ENCODE measurements at places on chromosomes 1 and 21.

- DNase-seq: no peak
Observed at GRCh38 chr1:86289161-86289560, 107.0 kb downstream of the ODF2L start.

DNA sequence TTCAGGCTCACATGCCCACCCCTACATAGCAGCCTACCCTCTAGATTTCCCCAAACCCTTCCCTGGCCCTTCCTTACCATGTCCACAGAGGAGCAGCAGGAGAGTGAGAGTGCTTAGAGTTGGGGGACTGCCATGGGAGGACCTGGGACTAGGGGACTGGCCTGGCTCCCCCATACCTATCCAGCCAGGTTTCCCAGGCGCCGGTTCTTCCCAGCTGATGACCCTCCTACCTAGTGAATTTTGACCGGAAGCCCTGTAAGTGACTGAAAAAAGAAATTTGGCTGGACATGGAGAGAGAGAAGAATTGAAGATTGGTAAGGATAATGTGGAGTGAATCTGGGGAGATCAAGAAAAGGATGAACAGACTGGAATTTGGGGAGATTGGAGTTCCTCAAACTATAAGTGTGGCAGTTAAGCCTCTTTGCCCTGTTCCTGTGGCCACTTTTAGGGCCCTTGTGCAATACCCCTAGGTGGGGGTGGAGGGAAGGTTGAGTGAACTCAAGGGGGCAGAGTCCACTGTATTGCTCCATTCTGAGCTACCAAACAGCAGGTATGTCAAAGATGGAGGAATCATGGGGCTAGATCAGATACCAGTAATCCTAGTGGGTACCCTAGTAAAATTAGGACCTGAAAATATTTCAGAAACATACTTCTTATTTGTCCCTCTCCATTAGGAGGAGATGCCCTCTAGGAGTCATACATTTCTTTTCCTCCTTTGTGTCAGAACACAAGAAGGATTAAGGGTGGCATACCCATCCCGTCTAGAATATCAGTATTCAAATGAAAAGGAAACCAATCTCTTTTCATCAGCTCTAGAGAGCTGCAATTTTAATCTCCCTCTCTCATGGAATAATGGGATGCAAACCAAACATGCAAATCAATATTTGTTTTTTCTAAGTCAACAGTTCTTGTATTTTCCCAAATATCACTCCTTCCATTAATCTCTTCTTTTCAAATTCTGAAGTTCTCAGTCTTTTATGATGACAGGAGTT is 1.2 kb downstream of the HJV start:
- no peak for DNase-seq

- no peak for DNase-seq
Observed at GRCh38 chr1:246761396-246761795, 37.2 kb downstream of the SCCPDH start.

GRCh38 chr1:63691701-63692425 is 82.0 kb upstream of the ROR1 start:
- DNase-seq: peak; percentile 77

DNA sequence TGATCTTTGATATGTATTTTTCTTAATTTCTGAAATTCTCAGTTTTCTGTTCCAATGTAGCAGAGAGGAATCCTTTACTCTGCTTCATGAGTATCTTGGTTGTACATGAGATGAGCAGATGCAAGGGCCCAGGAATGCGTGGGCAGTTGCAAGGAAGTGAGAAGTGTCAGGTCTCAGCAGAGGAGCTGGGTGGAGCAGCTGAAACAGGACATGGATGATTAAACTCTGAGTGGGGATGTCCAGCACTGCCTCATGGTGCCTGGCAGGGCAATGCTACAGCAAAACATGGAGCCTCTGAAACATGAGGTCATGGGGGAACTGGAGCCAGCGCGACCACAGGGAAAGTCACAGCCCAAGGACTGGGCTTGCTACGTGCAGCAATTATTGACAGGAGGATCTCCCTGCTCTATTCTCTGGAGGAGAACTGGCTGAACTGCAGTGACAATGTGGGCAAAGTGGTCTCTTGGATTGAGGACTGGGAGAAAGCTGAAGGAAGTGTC is 48.4 kb downstream of the COLGALT2 start:
- peak; percentile 55 for DNase-seq

DNA sequence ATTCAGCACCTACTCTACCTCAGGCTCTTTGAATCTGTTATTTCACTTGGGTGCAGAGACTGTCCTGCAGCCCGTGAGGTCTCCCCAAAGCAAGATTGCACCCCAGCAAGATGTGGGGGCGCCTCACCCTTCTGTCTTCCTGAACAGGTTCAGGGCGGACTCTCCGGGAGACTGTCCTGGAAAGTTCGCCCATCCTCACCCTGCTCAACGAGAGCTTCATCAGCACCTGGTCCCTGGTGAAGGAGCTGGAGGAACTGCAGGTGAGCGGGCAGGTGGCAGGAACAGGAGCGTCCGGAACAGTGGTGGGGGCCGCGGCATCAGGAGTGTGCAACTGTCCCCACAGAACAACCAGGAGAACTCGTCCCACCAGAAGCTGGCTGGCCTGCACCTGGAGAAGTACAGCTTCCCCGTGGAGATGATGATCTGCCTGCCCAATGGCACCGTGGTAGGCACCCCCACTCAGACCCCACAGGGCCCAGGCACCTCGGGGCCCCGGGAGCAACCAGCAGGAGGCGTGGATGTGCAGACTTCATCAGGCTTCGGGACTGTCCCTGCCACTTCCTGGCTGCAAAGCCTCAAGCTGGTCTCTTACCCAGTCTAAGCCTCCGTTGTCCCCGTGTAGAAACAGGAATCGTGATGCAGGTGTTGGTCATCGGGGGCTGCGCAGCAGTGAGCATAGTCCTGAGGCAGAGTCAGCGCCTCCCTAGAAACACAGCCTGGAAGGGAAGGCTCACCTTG is 5.9 kb upstream of the MTFR1L start:
- no peak for DNase-seq

- no peak for DNase-seq
Observed at GRCh38 chr1:179930867-179931266, 23.7 kb upstream of the CEP350 start.

GRCh38 chr1:221740369-221740992 is 1.4 kb downstream of the DUSP10 start:
- DNase-seq: no peak

GRCh38 chr1:28756846-28757245 is 20.1 kb downstream of the YTHDF2 start:
- DNase-seq: no peak

DNA sequence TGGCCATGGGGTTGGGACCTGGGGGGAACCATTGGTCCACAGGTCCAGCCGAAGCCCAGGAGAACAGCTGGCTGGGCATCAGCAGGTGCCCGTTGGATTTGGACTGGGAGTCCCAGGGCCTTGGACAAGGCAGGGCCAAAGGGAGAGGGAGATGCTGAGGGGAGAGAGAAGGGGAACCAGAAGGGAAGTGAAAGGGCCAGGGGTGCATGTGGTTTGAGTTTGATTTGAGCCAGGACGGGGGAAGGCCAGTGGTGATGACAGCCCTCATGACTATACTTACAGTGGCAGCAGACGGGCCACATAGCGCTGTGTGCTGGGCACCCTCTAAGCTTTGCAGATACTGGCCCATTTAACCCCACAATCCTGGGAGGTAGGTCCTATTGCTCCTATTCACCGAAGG is 18.8 kb downstream of the AGRN start:
- no peak for DNase-seq

- no peak for DNase-seq
Observed at GRCh38 chr1:87170931-87171598, 157.6 kb upstream of the LMO4 start.

DNA sequence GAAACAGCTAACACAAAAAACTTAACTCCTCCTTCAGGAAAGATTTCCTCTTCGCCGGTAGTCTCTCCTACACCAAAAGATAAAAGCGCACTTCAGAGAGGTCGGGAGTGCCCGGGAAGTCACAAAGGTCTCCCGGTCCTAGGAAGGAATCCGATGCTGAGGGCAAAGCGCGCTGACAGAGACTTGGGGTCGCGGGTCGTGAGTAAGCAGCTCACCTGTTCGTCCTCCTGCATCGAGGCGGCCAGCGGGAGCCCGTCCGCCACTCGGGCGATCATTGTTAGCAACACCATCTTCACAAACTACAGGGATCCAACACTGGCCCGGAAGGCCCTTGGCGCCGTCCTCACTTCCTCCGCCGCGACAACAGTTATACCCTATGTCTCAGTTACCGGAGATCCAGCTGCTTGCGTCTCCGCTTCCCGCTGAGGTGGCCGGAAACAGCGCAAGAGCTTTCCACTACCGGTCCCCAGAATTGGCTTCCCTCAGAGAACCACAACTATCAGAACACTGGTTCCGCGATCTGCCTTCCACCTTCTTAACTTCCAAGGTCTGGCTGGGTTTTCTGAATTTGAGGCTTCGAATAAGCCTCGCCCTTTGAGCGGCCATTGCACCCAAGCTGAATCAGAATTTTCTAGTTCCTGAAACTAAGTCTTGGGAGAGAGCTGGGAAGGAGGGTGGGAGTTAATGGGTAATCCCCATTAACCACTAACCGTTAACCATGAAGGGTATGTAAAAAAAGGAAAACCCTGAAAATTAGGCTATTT is at the start of gene SEC22B:
SEC22B (minus strand) TSS at position 429 of the 764 bp plus-strand sequence; CDS start at position 290, 139 bp downstream.
- DNase-seq: peak; percentile 74

- no peak for DNase-seq
Observed at GRCh38 chr1:43359696-43360095, 915 bp downstream of the CDC20 start.

- DNase-seq: peak; percentile 68
Observed at GRCh38 chr1:48493970-48494769, 22.2 kb upstream of the SPATA6 start.

All from AG04449 (cell line).